Renal pelvis (tissue), 12 donors: ENCODE measurements at places on chromosomes 13 and 19.
A peak's percentile ranks its signal among the peaks of the same experiment; 100 is the strongest.

- no peak for DNase-seq
Observed at GRCh38 chr13:34040863-34041262, 222.9 kb downstream of the RFC3 start.

DNA sequence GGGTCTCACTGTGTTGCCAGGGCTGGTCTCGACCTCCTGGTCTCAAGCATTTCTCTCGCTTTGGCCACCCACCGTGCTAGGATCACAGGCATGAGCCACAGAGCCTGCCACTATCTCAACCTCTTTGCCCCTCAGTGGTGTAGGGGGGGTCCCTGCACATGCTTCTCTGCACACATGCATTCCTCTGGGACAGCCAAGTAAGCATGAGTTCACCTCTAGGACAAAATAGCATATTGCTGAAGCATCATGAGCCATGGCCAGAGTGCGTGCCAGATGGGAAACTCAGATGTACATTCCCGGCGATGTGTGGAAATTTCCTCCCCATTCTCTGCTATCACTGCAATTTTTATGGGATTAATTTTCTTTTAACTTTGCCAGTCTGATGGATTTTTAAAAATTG is 23.1 kb downstream of the CHAF1A start:
- DNase-seq: no peak

- no peak for DNase-seq
Observed at GRCh38 chr19:8902520-8902919, 70.3 kb downstream of the MBD3L1 start.

GRCh38 chr19:52638601-52639000 is 446 bp upstream of the ZNF83 start:
- no peak for DNase-seq

- no peak for DNase-seq
Observed at GRCh38 chr13:80265348-80265747, 75.6 kb downstream of the SPRY2 start.

- DNase-seq: no peak
Observed at GRCh38 chr13:59459972-59460371, 703.8 kb downstream of the DIAPH3 start.

- no peak for DNase-seq
Observed at GRCh38 chr13:30576528-30576927, 41.2 kb upstream of the USPL1 start.

DNA sequence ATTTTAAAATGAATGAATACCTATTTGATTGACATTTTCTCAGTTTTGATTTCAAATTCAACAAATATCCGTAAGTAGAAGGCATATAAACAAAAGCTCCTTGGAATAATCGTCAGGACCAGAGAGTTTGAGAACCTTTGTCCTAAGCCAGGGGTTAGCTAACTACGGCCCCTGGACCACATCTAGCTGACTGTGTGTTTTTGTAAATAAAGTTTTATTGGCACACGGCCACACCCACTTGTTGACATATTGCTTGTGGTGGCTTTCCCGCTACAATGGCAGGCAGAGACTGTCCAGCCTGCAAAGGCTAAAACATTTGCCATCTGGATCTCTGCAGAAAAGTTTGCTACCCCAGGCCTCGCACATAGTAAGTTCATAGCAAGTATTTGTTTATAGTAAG is 83.4 kb downstream of the GNG7 start:
- no peak for DNase-seq

DNA sequence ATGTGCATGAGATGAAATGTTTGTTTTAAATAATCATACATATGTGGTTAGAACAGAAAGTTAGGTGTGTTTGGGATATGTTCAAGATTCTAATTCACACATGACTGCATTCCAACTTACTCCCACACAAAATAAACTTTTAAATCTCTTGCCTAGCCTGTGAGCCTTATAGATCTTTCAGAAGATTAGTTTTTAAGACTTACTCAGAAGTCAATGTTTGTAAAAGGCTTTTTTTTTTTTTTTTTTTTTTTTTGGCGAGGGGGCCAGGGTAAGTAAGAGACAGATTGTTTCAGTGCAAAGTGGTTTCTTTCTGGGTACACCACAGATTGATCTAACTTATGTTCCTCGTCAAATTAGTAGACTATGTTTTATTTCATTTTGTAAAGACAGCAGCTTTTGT is 39.1 kb downstream of the GPR180 start:
- DNase-seq: no peak

DNA sequence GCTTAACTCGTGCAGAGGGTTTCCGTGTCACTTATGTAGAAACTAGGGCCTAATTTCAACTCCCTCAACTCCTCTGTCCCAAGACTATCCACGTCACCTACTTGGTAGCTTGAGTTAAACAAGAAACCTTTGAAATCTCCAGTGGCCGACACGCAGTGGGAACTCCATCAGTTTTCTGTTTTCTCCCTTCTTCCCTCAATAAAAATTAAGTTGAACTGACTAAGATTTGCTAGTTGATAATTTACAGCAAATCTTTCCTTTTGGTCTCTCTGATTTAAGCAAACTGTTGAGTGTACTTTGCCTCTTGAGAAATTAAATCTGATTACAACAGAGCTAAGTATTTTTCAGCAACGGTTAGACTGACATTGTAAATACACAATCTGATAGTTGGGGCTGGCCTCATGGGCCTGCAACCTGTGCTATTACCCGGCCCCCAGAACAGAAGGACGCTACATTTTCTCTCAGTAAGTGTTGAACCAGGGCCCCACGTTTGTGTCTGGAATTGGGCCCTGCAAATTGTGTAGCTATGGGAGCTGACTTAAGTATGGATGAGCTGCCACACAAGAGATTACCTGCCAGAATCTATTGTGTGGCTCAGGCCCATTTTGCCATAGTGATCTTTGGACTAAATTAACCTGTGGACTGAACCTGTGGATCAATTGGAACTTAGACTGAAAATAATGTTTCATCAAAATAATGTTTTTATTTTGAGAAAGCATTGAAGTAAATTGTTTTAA is 708 bp upstream of the ESD start:
- no peak for DNase-seq

GRCh38 chr19:12891553-12892021 is 627 bp downstream of the GCDH start:
- DNase-seq: no peak

- DNase-seq: no peak
Observed at GRCh38 chr19:3544058-3544376, 5.0 kb downstream of the TEKTIP1 start.

DNA sequence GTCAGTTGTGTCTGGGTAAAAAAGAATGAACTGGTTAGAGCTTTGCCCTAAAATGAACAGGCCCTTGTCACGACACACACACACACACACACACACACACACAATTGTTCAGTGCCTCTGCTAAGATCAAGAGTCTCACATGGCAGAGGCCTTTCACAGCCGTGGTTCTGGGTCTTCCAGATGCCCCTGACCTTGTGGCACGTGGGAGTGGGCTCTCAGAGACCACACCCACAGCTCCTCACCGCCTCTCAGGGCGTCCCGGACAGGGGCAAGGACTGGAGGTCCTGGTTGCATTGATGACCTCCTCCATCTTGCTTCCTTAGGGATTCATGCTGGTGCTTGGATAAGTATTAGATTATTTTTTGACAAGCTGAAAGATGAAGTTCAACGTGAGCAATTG is 101.0 kb downstream of the HSPH1 start:
- DNase-seq: no peak

GRCh38 chr19:15885919-15886318 is 12.0 kb downstream of the CYP4F2 start:
- DNase-seq: no peak

- DNase-seq: no peak
Observed at GRCh38 chr13:50425772-50426171, 410.5 kb downstream of the KCNRG start.

DNA sequence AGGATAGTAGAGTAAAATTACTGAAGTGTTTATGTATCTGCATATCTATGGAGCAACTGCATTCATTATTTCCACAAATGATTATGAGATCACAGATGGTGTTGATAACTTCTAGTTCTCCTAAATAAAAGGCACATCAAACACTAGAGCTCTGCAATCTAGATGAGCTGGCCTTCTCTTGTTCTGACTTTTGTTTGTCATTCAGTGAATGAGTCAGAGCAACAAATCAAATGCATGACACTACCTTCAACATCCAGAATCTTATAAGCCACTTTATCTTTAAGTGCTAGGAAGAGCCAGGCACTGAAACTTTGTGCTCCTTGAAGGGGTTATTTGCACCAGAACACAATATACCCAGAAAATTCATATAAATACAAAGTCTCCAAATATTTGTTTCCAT is 456.0 kb downstream of the PCDH17 start:
- no peak for DNase-seq

DNA sequence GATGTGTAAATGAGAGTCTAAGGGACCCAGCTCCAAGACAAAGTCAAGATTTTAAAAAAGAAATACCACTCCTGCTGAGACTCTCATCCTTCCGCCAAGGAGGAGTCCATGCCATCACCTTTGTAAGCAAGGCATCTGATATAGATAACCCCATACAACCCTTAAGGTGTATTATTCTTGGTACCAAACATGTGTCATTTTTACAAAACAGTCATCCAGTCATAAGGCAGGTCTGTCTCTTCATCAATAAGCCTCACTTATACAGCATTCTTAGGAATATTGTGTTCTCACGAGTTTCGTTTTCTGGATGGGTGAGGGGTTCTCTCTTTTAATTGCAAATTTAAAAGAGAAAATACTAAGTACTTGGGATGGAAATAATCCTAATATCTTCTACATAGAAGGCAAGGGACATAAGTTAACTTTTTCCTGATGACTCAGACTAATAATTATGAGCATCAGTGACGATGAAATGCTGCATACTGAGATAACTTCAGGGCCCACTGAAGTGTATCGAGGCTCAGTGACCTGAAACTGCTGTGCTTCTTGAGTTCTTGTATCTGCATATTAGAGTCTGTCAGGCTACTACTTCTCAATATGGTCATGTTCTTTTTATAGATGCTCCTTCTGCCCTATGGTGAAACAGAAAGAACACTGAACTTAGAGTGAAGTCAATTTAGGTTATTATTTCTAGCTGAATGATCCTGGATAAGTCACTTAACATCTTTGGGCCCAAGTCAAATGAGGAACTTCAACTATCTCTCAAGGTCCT is 166.6 kb downstream of the KLF12 start:
- no peak for DNase-seq

- no peak for DNase-seq
Observed at GRCh38 chr13:27079421-27079958, 92.1 kb downstream of the USP12 start.

DNA sequence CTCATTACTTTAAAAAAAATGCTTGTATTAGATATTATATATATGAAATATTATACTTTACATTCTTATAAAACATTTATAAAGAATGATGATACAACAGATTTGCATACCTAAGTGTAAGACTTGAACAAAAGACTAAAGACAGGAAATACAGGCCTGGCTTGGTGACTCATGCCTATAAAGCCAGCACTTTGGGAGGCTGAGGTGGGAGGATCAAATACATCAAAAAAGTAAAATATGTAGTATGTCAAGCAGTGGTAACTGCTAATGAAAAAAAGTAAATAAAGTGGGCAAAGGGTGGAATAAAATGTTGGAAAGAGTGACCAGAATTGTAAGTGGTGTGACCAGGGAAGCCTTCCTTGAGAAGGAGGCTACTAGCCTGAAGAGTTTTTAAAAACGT is 133.7 kb downstream of the GGACT start:
- no peak for DNase-seq

DNA sequence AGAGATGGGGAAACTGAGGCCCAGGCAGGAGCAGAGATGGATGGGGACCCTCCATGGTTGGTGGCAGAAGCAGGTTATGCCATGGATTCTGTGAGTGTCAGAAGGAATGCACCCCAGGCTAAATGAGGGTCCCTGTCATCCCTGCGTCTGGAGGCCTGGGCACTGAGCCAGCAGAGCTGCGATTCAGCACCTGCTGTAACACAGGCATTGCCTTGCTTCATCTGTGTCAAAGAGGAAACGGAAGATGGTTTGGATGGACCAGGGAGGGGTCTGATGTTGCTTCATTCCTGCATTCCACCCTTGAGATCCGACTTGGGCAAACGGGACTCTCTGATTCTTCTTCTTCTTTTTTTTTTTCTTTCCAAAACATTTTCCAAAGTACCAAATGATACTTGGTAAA is 1.2 kb downstream of the C5AR1 start:
- no peak for DNase-seq

DNA sequence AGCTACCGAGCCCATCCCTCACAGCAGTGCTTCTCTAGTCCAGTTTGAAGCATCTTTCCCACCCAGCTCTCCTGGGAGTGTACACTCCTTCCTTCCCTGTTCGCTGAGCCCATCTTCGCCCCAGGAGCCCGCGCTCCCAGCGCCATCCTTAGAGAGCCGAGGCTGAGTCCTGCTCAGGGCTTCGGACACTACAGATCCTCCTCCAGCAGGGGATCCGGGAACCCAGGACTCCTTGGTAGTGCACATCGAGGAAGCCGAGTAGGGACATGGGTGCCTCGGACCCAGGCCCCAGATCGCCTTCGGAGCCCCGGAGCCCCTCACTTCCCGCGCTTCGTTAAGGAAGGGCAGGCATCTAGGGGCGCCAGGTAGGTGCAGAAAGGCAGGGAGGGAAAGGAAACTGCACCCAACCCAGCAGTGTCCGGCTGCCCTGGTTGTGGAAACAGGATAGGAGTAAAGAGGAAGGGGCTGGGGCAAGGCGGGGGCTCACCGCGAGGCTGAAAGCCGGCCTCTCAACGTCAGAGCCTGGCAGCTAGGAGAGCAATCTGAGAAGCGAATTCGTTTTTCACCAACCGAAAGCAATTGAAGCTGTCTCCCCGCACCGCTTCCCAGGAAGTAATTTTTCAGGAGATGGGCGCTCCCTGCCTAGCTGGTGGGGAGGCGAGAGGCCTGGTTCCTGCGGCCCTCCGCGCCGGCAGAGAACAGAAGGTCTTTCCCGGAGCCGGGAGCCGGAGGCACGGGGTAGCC is 1.0 kb downstream of the PDX1 start:
- no peak for DNase-seq

DNA sequence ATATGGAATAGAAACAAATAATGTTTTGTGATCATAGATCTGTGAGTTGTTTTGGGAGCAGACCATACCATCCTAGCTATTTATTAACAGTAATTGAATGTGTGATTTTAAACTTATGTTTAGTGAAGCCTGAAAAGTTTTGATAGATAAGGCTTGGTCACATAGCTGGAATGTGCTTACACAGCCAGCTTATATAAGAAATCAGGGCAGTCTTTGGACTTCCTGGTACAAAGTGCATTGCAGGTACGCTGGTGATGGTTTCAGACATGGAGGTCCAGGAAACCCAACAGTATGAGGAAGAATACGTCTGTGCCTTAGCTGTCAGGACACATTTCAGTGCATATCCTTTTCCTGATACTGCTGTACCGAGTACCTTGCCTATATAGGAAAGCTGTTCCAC is 2316.2 kb upstream of the PCDH20 start:
- DNase-seq: peak; percentile 14

DNA sequence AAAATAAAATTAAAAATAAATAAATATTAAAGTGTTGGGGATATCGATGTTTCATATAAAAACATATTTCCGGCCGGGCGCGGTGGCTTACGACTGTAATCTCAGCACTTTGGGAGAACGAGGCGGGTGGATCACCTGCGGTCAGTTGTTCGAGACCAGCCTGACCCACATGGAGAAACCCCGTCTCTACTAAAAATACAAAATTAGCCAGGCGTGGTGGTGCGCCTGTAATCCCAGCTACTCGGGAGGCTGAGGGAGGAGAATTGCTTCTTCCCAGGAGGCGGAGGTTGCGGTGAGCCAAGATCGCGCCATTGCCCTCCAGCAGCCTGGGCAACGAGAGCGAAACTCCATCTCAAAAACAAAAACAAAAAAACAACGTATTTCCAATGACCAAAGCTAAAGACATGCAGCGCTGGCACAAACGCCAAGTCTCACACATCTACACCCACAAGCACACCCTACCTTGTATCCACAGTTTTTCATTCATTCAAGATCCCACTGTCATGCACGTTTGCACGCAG is 907 bp downstream of the ZNF569 start:
- no peak for DNase-seq
